ENCODE measurements at places on chromosomes 13 and 19. TPM values are rescaled to one million over a fixed set of nuclear protein-coding genes. Genes with fewer than 3 reads are reported as not detected.

DNA sequence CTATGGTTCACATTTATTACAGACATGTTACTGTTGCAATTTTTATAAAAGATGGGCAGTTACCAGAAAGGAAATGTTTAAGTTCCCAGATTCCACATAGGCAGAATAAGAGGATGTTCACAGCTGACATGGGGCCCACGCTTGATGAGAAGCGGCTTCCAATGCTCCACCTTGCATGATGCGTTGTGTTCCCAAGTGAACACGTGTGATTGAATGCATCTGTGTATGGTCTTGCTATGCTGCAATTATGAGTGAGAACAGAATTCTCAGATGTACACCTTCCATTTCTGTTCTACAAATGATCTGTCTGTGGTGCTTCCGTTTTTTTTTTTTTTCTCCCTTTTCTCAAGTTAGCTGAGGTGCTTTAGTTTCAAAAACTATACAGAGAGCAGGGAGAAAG, 15.5 kb downstream of the UPF3A start:
- no peak for DNase-seq

- no peak for DNase-seq
Observed at GRCh38 chr13:98845742-98846141, 93.3 kb upstream of the SLC15A1 start.

SERTAD1 gene
- total RNA-seq, result 26.4 TPM

NTN5 gene
- 3.0 TPM for total RNA-seq

Measured in CD4-positive, alpha-beta T cell (primary cell).